ENCODE measurements at places on chromosomes 5 and 9. TPM values are rescaled to one million over a fixed set of nuclear protein-coding genes. Genes with fewer than 3 reads are reported as not detected.

DNA sequence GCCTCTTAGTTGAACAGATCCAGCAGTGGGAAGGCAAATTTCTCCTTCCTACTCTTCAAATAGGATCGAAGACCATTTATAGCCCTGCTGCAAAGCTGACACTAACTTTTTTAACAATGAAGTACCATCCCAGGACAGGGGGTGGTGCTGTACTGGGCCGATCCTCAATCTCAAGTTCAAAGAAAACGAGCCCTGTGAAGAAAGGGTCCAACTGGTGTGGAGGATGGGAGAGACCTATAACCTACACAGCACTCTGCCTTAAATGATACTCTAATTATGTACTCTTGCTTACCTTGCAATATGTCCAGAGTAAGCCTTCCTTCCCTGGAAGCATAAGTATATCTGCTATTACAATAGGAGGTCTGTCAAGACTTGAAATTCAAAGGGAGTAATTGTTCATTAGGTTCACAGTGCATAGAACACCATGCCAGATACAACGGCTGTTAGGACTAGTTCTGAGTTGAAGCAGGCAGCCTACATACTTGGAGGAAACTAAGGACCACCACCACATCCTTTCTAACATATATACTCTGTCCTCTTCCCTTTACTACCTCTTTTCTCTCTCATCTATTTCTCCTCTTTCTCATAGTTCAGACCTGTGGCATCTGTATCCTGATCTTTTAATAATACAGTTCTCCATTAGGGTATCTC, 6.2 kb downstream of the ETF1 start:
- peak; percentile 27 for DNase-seq

GRCh38 chr5:179768326-179769085, 25.3 kb upstream of the LTC4S start:
- no peak for DNase-seq

DNA sequence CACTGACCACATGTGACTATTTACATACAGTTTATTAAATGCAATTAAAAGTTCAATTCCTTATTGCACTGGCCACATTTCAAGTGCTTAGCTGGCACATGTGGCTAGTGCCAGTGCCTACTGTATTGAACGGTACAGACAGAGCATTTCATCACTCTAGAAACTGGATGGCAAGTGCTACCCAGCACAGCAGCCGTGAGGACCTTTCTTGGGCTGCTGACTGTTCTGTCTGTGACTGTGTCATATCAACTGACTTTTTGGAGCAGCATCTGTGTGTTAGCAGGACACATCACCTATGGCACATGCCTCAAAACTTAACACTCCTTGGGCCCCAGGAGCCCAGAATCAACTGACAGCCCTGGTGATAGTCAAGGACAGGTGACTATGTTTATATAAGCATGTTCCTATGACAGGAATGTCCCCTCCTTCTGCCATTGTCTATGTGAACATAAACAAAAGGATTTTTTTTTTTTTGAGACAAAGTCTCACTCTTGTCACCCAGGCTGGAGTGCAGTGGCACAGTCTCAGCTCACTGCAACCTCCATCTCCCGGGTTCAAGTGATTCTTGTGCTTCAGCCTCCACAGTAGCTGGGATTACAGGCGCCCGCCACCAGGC, 8.9 kb downstream of the IRF1 start:
- no peak for DNase-seq

GRCh38 chr5:9632495-9632894, 2.3 kb upstream of the TAS2R1 start:
- DNase-seq: no peak

DNA sequence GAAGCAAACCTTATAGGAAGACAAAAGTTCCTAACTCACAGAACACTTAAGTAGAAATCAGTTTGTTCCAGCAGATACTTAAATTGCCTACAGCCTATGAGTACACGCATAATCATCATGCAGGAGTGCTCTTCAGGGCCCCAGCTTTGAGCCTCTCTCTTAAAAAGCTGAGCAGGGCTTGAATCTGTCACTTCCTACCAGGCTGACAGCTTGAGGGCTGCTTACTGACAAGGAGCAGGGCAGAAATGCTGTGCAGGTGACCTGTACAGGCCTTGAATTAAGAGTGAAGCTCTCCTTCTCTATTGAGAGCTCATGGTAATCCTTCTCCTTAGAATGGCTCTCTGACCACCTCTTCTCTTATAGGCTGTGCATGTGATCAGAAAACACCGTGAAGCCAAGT, 66.5 kb upstream of the MAST4 start:
- no peak for DNase-seq

DNA sequence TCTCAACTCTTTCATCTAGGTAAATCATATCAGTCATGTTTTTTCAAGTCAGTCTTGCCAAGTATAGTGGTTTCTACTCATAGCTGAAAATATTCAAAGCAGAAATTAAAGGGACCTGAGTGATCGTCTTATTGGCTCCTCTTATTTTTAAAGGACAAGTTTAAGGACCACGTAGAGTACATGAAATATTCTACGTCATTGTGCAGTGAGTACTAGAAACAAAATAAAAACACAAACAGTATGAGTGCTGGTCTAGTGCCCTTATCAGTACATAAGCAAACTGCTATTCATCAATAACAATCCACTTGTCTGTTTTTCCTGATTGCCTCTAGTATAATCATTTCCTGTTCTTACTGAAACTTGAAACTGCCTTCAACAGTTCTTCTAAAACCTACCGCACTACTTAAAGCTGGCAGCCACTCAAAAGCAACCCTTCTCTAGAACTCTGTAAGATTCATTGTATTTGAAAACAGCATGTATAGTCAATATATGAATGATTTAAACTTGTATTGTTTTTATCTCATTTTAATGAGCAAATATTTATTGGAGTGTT, 853.7 kb downstream of the TAF11L14 start:
- DNase-seq: no peak

DNA sequence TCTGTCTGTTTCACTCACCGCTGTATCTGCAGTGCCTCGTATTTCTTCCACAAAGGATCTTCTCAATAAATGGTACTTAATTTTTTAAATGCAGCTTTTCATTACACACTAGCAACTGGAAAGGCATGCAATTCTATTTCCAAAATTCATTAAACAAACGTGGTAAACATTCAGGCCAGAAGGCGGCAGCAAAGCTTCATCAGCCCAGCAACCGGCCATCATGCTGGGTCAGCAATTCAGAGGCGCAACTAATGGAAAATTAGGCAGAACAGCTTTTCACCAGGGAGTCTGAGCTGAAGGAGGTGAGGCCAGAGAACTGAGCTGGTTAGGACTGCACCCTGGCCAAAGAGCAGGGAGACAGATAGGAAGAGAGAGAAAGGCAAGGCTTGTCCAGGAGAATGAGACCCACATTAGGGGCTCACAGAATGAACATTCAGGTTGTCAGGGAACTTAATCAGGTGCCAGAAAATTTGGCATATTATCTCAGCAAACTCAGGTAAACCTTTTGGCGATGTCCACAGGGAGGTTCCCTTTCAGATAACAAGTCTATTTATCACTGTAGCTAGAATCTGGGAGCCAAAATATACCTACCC, 17.7 kb upstream of the RNF180 start:
- no peak for DNase-seq

The SLCO6A1 gene
- not detected for total RNA-seq

All from activated CD8-positive, alpha-beta T cell treated with anti-CD3 and anti-CD28 coated beads, Interleukin-2, amount 10 ng/mL, durations not matched to agents 7 days and 5 days (primary cell).